Activated T-helper 1 cell treated with anti-CD3 and anti-CD28 coated beads, Interleukin-12 subunit alpha, Interleukin-12 subunit beta, Interleukin-2, Interleukin-4 antibody, amounts not matched to agents 30 ng/mL and 10 ng/mL and 1 ng/mL, durations not matched to agents 14 hours and 24 hours and 36 hours (primary cell): ENCODE measurements at places on chromosomes 5 and 9. TPM values are rescaled to one million over a fixed set of nuclear protein-coding genes. Genes with fewer than 3 reads are reported as not detected.

OR1Q1 gene
- total RNA-seq: not detected in 2 replicates

TPM2 gene
- total RNA-seq: 2.5 and 4.5 TPM in 2 replicates

AGXT2 gene
- total RNA-seq: not detected in 2 replicates

GAS1 gene
- total RNA-seq: 0.12 and 0.23 TPM in 2 replicates

PCDHB3 gene
- not detected in 2 replicates for total RNA-seq

ROR2 gene
- 1.1 and 1.6 TPM in 2 replicates for total RNA-seq

BSPRY gene
- total RNA-seq: 12.3 and 12.8 TPM in 2 replicates
